ENCODE measurements at places on chromosomes 5 and 9.

GRCh38 chr5:174148721-174149120 is 103.2 kb downstream of the NSG2 start:
- no peak for DNase-seq

GRCh38 chr9:135308821-135309762 is 170.5 kb upstream of the PPP1R26 start:
- DNase-seq, result no peak

- DNase-seq, result no peak
These were observed 131.8 kb downstream of the LURAP1L start for GRCh38 chr9:12906646-12907045.

GRCh38 chr5:126527892-126528291 is 67.1 kb downstream of the ALDH7A1 start:
- no peak for DNase-seq

DNA sequence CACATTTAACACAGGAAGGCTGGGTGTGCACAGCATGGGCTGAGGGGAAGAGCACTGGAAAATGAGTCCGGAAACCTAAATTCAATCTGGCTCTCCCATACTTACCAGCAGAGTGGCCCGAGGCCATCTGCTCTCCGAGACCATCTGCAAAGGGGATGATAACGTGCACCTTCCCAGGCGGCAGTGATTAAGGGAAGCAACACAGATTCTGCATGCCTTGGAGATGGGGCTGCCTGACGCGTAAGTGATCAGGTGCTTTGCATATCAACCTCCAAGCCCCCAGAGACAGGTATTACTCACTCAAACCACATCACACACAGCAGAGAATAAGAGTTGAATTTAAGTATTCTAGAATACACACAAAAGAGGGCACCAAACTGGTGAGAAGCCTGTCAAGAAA is 9.1 kb downstream of the EPB41L4B start:
- DNase-seq, result no peak

- DNase-seq, result no peak
These were observed 215.7 kb downstream of the SEMA6A start for GRCh38 chr5:116358911-116359418.

DNA sequence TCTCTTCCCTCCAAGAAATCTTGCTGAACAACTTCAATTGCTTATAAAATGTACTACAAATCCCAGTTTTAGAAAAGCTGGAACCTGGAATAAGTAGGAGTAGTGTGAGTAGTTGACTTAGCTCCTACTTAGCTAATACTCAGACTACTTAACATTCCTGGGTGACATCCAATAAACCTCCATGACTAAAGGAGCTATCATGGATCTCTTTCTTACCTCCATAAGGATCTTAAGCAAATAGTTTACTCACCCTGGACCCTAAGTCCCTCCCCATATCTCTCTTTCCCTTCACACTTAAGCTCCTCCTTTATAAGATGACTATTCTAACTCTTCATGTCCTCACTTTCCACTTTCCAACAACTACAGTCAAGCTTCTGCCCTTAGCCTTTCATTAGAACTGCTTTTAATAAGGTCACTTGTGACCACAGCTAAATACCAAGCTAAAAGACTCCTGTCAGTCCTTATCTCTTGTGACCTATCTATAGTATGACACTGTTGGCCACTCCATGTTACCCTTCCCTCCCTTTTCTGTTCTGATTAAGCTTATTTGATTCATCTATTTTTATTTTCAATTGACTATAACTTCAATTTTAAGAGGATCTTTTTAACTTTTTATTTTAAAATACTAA is 194.9 kb downstream of the RFX3 start:
- no peak for DNase-seq

DNA sequence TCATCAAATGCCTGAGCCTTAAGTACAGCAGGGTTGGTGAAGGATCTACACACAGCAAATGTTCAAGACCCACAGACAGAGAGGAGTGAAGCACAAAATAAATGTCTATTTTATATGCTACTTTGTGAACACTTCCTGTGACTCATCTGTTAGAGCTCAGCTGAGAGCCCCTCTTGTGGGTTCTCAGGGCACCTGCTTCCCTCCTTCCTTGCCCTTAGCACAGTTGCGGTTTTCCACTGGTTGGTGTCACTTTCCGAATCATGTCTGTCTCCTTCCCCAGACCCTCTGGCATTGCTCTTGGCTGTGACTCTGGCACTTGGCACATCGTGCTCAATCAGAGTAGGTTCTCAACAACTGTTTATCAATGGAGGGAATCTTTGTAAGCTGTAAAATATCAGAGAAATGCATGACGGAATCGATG is 128.5 kb upstream of the STC2 start:
- DNase-seq, result no peak

DNA sequence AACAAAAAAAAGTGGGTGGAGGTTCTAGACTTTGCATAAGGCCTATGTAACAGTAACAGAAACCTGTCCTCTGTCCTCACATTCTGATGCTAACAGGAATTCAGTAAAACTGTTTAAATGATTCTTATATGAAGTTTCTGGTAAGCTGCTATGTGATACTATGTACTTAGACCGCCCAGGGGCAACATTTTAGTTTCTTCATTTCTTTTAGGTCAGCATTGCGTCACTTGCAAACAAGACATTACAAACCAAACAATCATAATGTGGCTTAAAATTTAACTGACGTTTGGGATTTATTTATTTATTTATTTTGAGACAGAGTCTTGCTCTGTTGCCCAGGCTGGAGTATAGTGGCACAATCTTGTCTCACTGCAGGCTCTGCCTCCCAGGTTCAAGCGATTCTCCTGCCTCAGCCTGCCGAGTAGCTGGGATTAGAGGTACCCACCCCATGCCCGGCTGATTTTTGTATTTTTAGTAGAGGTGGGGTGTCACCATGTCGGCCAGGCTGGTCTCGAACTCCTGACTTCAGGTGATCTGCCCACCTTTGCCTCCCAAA is 44.3 kb downstream of the TENT4A start:
- DNase-seq, result no peak

DNA sequence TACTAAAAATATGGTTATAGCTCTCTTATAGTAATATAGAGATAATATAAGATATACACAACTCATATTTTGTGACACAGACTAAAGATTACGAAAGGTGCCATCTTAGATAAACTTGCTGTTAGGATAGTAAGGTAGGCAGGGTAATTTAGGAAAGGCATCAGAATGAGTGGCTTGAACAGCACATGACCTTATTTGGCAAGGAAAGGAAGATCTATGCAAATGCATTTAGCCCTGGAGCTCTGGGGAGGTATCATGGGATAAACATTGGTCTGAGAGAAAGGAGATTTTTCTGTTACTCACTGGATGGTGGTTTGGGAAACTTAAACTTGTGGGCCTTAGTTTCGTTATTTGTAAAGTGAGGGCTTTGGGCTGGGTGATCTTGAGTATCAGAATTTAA is 65.8 kb downstream of the KCTD16 start:
- DNase-seq, result no peak

DNA sequence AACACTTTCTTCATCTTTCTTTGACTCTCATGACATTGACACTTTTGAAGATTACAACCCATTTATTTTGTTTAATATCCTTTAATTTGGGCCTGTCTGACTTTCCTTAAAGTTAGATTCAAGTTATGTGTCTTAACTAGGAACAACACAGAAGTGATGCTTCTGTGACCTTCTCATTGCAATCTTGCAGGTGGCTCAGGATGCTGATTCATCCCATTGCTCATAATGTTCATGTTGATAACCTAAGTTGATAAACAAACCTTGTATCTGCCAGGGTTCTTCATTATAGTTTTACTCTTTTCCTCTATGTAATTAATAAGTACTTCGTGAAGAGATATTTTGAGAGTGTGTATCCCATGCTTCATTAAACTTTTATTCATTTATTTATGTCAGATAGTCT is 107.2 kb upstream of the SHB start:
- DNase-seq, result no peak
